ENCODE measurements at places on chromosomes 2 and 18.
A peak's percentile ranks its signal among the peaks of the same experiment; 100 is the strongest.

GRCh38 chr18:6649421-6650126, 79.9 kb upstream of the ARHGAP28 start:
- DNase-seq: no peak

- DNase-seq: no peak
Measured at GRCh38 chr18:70301667-70302066, 12.8 kb downstream of the SOCS6 start.

GRCh38 chr18:55868909-55869308, 280.9 kb upstream of the TCF4 start:
- DNase-seq: no peak

GRCh38 chr18:46497129-46497528, 159.9 kb downstream of the LOXHD1 start:
- peak; percentile 32 for DNase-seq

GRCh38 chr2:219457784-219458369, 23.2 kb downstream of the SPEG start:
- DNase-seq: no peak

- DNase-seq: no peak
Measured at GRCh38 chr2:33443274-33443829, 33.1 kb upstream of the RASGRP3 start.

Measured in KBM-7 (cell line).